ENCODE measurements at places on chromosomes 7 and 10.

GRCh38 chr7:155368894-155369600 lies 71.4 kb downstream of the INSIG1 start:
- no peak for DNase-seq

DNA sequence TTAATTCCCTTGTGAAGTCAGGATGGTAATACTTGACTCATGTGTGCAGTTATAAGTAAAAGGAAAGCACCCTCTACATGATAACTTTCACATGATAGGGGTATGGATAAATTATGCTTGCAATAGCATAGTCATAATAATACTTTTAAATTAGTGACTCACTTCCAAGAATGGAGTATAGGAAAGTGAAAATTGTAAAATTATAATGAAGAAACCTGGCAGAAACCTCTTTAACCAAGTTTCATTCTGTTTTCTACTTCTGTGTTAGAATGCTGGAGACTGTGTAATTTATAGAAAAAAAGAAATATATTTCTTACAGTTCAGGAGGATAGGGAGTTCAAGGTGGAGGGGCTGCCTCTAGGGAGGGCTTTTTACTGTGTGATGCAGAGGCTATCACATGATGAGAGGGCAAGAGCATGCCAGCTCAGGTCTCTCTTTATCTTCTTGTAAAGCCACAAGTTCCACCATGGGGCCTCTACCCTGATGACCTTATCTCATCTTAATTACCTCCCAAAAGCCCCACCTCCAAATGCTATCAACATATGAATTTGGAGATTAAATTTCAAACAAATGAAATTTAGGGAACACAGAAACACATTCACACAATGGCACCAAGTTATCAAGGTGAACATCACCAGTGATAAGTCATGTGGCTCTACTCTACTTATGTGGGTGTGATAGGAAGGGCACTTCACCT lies 43.2 kb downstream of the HDAC9 start:
- no peak for DNase-seq

DNA sequence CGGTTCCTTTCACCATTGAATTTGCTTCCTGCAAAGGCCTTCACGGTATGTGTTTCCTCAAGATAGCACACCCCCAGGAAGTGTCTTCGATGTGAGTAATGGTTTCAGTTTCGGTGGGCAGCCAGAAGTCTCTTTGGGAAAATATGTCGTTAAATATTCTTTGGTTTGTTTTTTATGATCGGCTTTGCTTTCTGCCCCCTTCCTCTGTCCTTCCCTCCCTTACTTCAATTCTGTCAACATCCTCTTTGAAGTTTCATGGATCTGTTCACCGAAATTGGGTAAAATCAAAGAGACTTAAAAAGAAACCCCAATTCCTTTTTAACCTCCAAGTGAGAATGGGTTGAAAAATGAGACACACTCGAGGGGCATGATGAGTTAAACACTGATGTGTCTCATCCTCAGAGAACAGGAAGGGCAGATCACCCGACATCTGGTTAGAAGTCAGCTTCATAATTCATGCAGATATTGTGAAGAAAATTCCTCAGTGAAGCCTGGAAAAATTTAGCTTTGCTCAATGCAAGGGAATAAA lies 170.8 kb upstream of the HABP2 start:
- no peak for DNase-seq

- no peak for DNase-seq
Measured at GRCh38 chr7:83794829-83795228, 145.9 kb upstream of the SEMA3E start.

DNA sequence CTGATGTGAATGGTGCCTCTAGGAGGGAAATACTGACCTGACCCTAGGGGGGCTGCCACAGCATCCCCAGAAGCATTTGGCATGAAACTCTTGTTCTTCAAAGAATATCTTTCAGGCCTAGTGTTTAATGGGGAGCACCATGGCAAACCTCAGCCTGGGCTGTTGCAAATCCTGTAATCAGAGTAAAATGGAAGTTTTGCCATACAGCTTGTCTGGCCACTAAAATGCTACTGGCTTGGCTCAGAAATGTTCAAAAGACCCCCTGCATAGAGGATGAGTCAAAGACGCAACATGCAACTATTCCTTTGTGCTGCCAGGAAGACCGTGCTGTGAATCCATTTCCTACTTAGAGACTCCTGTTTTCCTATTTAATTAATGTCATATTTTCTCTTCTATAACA lies 26.7 kb downstream of the HECW1 start:
- no peak for DNase-seq

- DNase-seq = no peak
Measured at GRCh38 chr10:12401466-12401865, 52.1 kb downstream of the CAMK1D start.

GRCh38 chr7:98976396-98977185 lies 98.3 kb downstream of the TRRAP start:
- no peak for DNase-seq

DNA sequence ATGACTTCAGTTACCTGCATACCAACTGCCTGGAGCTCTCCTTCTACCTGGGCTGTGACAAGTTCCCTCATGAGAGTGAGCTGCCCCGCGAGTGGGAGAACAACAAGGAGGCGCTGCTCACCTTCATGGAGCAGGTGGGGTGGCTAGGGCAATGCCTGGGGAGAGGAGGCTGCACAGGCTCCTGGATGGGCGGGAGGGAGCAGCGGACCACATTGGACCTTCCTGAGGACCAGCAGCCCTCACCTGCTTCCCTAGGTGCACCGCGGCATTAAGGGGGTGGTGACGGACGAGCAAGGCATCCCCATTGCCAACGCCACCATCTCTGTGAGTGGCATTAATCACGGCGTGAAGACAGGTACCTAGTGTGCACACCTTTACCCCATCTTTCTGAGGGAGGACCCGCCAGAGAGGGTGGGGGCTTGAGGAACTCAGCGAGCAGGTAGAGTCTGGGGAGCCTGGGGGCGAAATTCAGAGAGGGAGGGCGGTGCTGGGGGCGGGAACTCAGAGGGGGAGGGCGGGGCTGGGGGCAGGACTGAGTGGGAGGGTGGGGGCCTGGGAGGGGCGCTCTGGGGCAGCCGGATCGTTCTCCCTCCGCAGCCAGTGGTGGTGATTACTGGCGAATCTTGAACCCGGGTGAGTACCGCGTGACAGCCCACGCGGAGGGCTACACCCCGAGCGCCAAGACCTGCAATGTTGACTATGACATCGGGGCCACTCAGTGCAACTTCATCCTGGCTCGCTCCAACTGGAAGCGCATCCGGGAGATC lies 9.0 kb downstream of the AEBP1 start:
- DNase-seq = no peak

DNA sequence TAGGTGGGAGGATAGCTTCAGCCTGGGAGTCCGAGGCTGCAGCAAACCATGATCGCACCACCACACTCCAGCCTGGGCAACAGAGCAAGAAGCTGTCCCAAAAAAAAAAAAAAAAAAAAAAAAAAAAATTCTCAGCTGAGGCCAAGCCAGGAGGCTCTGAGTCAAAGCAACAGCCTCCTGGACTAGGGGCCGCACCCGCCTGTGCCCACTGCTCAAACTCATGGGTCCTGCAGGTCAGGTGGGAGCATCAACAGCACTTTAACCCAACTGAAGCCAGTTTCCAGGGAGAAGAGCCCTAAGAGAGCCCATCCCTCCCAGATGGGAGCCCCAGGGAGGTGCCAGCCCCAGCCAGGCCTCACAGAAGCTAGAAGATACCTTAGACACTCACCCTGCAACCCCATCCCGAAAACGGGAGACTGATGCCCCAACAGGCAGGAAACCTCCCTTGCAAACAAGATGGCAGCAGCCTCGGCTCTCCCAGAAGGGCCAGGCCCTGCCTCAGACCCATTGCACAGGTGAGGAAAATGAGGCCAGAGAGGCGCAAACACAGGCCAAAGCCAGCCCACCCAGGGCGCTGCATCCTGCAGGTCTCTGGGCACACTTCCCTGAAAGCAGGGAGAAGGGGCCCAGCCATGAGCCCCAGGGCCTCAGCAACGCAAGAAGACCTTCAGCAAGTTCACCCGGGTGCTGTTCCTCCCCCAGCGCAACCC lies 11.0 kb downstream of the PDGFA start:
- DNase-seq = no peak

- no peak for DNase-seq
Measured at GRCh38 chr7:27925573-27926201, 185.7 kb downstream of the TAX1BP1 start.
